ENCODE measurements at places on chromosomes 2 and 18. TPM values are rescaled to one million over a fixed set of nuclear protein-coding genes. Genes with fewer than 3 reads are reported as not detected.

DNA sequence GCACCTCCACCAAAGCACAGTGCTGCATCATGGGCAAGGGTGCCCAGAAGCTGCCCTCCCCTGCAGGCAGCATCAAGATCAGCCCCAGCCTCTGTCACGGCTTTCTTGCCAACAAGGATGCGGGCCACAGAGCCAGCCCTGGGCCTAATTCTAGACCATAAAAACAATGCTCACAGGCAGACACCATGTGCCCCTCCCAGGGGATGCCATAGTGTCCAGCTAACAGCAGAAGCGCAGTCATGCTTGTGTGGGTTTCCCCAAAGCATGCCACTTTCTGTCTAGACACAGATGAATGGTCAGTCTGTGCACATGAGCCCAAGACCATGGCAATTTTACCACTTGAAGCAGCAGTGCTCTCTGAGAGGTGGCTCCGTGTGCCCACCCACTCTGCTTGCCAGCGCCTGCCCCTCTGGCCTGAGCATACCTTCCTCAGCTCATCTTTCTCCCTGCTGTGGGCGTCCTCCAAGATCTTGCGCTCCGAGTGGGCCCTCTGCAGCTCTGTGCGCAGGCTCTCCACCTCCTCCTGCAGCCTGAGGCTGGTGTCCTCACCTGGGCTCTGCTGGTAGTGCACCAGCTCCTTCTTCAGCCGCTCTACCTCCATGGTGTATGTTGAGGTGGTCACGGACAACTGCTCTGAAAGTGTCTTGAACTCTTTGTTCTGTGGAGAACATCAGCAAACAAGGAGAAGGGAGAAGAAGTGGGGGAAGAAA lies 81.3 kb upstream of the ACAA2 start:
- no peaks in the 10 kb centered on the region for H3K36me3 ChIP-seq
- no peak for DNase-seq
- H3K4me1 ChIP-seq = no peaks in the 10 kb centered on the region
- H3K27ac ChIP-seq = no peak overlapping the region
- H3K4me3 ChIP-seq = no peak overlapping the region

- no peak overlapping the region for H3K27ac ChIP-seq
- DNase-seq = peak; percentile 63
- no peak overlapping the region for H3K4me3 ChIP-seq
- no peaks in the 10 kb centered on the region for H3K27me3 ChIP-seq
- peaks cover 27% of the 10 kb centered on the region for H3K36me3 ChIP-seq
Measured at GRCh38 chr2:98569197-98569793, 39.0 kb downstream of the COA5 start.

The SERPINB2 gene
- polyA plus RNA-seq = 1.1 TPM

GRCh38 chr2:10249798-10250197 lies 52.9 kb upstream of the HPCAL1 start:
- DNase-seq = no peak
- H3K4me1 ChIP-seq = peaks cover 7% of the 10 kb centered on the region
- no peak overlapping the region for H3K27ac ChIP-seq
- no peaks in the 10 kb centered on the region for H3K36me3 ChIP-seq
- no peak overlapping the region for H3K4me3 ChIP-seq

- DNase-seq = no peak
- H3K4me1 ChIP-seq = no peaks in the 10 kb centered on the region
- no peak overlapping the region for H3K27ac ChIP-seq
- no peaks in the 10 kb centered on the region for H3K27me3 ChIP-seq
- H3K36me3 ChIP-seq = no peaks in the 10 kb centered on the region
- no peak overlapping the region for H3K4me3 ChIP-seq
Measured at GRCh38 chr2:167462379-167462778, 574.1 kb downstream of the XIRP2 start.

The PROM2 gene
- 0.67 TPM for polyA plus RNA-seq

The KCNK3 gene
- not detected for polyA plus RNA-seq

DNA sequence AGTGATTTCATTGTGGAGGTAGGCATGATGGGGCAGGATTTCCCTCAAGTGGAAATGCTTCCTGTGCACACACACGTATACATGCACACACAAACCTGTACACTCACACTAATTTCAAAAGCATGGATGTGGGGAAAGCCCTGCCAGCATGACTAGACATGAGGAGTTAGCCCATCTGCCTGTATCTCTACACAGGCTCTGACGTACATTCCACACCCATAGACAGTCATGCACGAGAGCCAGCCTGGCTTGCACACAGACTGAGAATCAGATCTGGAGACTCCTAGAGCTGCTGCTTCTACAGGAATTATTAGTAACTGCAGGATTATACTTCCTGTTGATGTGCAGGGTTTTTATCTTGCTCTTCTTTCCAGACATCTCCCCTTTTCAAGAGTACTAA lies 27.3 kb upstream of the NFU1 start:
- no peak for DNase-seq
- no peak overlapping the region for H3K27ac ChIP-seq

- no peaks in the 10 kb centered on the region for H3K4me1 ChIP-seq
- no peaks in the 10 kb centered on the region for H3K27me3 ChIP-seq
- DNase-seq = no peak
- no peaks in the 10 kb centered on the region for H3K36me3 ChIP-seq
- no peak overlapping the region for H3K27ac ChIP-seq
Measured at GRCh38 chr2:1972948-1973347, 228.6 kb upstream of the PXDN start.

- H3K27me3 ChIP-seq = peaks cover 12% of the 10 kb centered on the region
- H3K27ac ChIP-seq = no peak overlapping the region
- peaks cover 9% of the 10 kb centered on the region for H3K36me3 ChIP-seq
- no peaks in the 10 kb centered on the region for H3K4me1 ChIP-seq
- no peak overlapping the region for H3K4me3 ChIP-seq
Measured at GRCh38 chr2:74130211-74130995, 17.3 kb downstream of the BOLA3 start.

GRCh38 chr2:159982270-159982669 lies 80.1 kb downstream of the PLA2R1 start:
- no peak for DNase-seq
- H3K4me1 ChIP-seq = no peaks in the 10 kb centered on the region
- H3K36me3 ChIP-seq = no peaks in the 10 kb centered on the region
- no peak overlapping the region for H3K4me3 ChIP-seq

The CD28 gene
- 0.18 TPM for polyA plus RNA-seq

The ATG4B gene
- polyA plus RNA-seq = 130 TPM

DNA sequence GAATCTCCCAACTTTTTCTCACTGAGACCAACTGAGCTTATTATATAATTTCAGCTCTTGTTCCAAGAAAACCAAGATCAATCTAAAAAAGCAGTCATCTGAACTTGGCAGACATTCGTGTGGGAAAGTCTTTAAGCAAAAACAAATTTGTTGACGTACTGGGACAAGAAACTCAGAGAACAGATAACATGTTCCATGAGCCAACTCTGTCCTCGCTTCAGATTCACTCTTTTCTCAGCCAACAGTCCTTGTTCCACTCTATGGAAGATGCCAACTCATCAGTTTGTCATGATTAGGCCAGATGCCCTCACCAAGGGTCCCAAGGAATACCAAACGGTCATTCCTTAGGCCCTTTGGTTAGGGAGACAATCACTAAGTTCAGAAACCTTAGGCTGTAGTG lies 224.2 kb upstream of the CTAGE1 start:
- H3K27ac ChIP-seq = no peak overlapping the region
- no peaks in the 10 kb centered on the region for H3K36me3 ChIP-seq
- H3K4me3 ChIP-seq = no peak overlapping the region
- no peaks in the 10 kb centered on the region for H3K27me3 ChIP-seq

The SULT1C2 gene
- polyA plus RNA-seq = not detected

- DNase-seq = no peak
- no peak overlapping the region for H3K4me3 ChIP-seq
- no peak overlapping the region for H3K27ac ChIP-seq
- H3K36me3 ChIP-seq = no peaks in the 10 kb centered on the region
- H3K27me3 ChIP-seq = no peaks in the 10 kb centered on the region
Measured at GRCh38 chr2:106044021-106044420, 150.1 kb downstream of the UXS1 start.

The CCDC121 gene
- 0.65 TPM for polyA plus RNA-seq

DNA sequence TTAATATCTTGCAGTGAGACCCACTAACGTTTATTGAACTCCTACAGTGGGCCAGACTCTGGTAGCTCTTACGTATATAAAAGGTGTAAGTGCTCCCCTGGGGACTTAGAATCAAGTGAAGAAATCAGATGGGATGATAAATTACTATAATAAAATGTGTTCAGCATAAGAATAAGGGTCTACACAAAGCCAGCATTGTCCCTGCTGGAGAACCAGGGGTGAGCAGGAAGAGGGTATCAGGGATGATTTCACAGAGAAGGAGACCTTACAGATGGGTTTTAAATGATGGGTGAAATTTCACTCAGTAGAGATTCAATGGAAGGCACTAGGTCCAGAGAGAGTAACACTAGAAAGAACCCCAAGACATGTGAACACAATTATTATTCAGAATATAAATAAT lies 20.7 kb downstream of the NRXN1 start:
- H3K4me1 ChIP-seq = no peaks in the 10 kb centered on the region
- DNase-seq = no peak
- no peak overlapping the region for H3K4me3 ChIP-seq
- H3K27me3 ChIP-seq = no peaks in the 10 kb centered on the region

GRCh38 chr2:204226305-204226880 lies 289.8 kb downstream of the ICOS start:
- no peaks in the 10 kb centered on the region for H3K36me3 ChIP-seq
- no peak for DNase-seq
- no peak overlapping the region for H3K4me3 ChIP-seq
- no peaks in the 10 kb centered on the region for H3K27me3 ChIP-seq
- H3K27ac ChIP-seq = no peak overlapping the region

DNA sequence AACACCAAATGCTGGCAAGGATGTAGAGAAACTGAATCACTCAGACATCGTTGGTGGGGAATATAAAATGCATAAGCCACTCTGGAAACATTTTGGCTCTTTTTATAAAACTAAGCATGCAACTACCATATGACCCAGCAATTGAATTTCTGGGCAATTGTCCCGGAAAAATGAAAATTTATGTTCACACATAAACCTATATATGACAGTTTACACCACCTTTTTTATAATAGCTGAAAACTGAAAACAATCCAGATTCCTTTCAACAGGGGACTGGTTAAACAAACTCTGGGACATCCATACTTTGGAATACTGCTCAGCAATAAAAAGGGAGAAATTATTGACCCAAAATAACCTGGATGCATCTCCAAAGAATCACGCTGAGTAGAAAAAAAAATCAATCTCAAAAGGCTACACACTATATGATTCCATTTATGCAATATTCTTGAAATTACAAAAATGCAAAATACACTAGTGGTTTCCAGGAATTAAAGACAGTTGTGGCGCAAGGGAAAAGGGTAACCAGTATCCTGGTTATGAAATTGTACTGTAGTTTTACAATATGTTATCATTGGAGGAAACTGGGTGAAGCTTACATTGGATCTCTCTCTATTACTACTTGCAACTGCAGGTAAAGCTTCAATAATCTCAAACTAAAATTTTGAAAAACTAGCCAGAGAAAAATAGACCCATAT lies 130.2 kb upstream of the PID1 start:
- no peaks in the 10 kb centered on the region for H3K36me3 ChIP-seq
- DNase-seq = no peak
- no peaks in the 10 kb centered on the region for H3K4me1 ChIP-seq

GRCh38 chr2:102233132-102233884 lies 46.5 kb downstream of the IL1RL2 start:
- H3K4me1 ChIP-seq = peaks cover 4% of the 10 kb centered on the region
- DNase-seq = no peak
- H3K27me3 ChIP-seq = no peaks in the 10 kb centered on the region
- H3K36me3 ChIP-seq = no peaks in the 10 kb centered on the region
- H3K4me3 ChIP-seq = no peak overlapping the region
- H3K27ac ChIP-seq = no peak overlapping the region

The GAD1 gene
- polyA plus RNA-seq = not detected

The GALR1 gene
- not detected for polyA plus RNA-seq

The RBMS1 gene
- polyA plus RNA-seq = 18.0 TPM

The MC5R gene
- not detected for polyA plus RNA-seq

DNA sequence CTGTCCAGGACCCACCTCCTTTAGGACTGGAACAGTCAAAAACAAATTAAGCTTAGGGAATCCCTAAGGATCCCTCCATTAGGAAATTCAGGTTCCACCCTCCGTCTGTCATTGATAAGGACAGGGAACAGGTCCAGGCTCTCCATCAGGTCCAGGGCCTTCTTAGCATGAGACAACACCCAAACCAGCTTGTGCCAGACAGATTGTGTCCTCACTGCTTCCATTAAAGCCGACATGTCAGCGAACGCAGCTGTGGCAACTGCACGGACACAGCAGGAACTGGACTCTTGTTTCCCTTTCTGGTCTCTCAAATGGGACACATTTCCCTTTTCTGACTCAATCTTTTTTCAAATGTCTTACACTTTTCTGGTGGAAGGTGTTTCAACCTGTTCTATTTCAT lies 81.4 kb downstream of the BCL11A start:
- no peak overlapping the region for H3K4me3 ChIP-seq
- peaks cover 79% of the 10 kb centered on the region for H3K4me1 ChIP-seq

DNA sequence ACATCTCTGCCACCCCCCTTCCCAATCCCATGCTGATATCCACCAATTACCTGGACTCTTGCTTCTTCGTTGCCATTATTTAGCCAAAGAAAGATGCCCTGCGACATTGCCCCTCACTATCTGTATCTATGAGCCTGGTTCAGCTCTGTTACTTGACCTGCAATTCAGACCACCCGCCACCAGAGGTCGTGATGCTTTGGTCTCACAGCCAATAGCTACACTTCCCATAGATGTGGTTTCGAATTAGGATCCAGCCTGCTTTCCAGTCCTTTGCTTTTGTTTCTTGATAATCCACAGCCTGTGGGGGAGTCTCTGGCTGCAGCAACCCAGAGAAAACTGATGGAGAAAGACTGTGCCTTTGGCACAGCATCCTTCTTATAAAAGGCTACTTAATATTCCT lies 239.4 kb downstream of the KLHL29 start:
- H3K4me3 ChIP-seq = no peak overlapping the region
- no peak overlapping the region for H3K27ac ChIP-seq
- no peak for DNase-seq
- H3K27me3 ChIP-seq = no peaks in the 10 kb centered on the region

The PLGLB2 gene
- 2.0 TPM for polyA plus RNA-seq

The ATAD2B gene
- polyA plus RNA-seq = 5.1 TPM

DNA sequence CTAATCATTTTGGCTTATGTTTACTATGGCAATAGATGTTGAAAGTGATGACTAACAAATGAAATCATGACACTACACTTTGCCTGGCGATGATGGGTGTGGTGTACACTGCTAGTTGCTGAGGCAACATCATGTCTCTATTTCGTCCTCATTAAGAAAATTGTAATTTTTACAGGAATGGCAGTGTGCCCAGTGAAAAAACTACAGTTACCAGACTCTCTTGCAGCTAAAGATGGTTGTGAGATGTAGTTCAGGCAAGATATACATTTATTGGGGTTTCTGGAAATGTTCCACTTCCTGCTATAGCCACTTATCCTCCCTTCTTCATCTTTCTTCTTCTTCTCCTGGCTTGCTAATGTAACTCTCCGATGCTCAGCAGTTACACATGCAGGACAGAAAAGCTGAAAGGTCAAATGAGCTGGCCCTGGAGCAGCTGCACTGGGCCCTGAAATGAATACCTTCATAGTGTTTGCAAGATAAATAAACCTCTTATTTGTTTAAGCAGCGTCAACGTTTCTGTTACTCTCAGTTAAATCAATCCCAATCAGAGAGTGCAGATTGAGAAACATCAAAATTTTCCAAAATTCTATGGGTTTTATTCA lies 46.0 kb downstream of the SOCS6 start:
- H3K4me3 ChIP-seq = no peak overlapping the region
- no peaks in the 10 kb centered on the region for H3K4me1 ChIP-seq
